HFF-Myc (cell line): ENCODE measurements at places on chromosomes 12 and 14.

DNA sequence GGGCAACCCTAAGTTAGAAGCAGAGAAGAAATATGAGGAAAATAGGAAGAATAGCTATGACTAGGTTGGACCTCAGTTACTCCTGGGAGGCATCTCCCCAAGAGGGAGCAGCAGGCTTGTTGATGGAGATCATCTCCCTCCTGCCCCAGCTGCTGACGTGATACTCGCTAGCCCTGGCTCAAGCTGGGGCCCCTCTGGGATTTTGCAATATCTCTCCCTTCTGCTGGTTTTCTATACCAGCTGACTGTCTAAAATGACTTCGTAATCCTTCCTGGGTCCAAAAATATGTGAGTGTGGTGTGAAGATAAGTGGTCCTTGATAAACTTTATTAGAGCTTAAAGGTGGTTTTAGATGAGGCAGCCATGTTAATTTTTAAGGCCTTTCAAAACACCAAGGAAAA, 4.5 kb upstream of the HECTD4 start:
- DNase-seq: no peak

- DNase-seq: no peak
These were observed 58.3 kb upstream of the FRMD6 start for GRCh38 chr14:51593397-51593796.

- no peak for DNase-seq
These were observed 18.5 kb downstream of the TMEM132D start for GRCh38 chr12:129885287-129885686.

GRCh38 chr14:50656776-50657175, 11.3 kb downstream of the SAV1 start:
- no peak for DNase-seq

- DNase-seq: no peak
These were observed 1.1 kb upstream of the KLHDC2 start for GRCh38 chr14:49766839-49767238.

DNA sequence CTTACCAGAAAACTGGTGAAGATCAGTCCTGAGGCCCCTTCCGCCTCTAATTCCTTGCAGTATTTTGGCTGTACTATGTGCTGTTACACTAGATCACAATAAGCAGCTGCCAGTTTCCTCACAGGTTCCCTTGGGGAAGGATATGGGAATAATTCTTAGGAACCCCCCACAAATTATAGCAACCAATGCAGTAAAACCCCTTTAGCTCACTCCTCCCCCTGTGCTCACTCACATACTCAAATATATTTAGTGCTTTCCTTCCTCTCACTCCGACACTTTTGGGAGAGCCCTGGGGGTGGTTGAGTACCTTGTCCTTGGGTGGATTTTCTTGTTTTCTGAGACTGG, 162.7 kb downstream of the ETV6 start:
- DNase-seq: no peak

DNA sequence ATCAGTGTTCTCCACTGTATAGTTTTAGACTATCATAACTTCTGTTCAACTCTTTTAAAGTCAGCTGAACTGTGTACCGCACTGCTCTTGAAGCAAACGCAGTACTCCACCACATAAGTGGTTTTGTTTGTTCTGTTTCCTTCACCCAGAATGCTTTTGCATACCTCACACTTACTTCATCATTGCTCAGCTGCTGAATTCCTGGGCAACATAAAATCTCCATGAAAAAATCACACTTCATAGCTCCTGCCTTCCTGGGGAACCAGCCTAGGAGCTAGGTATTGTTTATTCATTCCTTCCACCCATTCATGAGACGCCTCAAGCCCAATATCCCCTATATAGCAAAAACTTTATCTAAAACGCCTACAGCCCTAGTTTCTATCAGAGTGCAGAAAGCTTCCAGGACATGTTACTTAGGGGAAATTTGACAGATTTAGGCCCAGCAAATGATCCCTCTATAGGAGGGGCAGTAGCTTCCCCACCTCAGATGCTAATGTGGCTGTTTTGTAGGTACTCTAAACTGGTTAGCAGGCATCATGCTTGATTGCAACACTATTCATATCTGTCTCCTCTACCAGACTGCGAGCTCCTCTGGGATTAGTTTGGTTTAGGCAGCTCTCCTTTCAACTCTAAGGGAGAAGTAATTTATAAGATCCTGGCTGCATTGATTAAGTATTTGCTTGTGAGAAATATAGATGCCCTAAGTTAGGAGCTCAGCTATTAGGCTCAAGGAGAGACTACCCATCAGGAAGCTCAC, 44.5 kb downstream of the LRRC9 start:
- no peak for DNase-seq

DNA sequence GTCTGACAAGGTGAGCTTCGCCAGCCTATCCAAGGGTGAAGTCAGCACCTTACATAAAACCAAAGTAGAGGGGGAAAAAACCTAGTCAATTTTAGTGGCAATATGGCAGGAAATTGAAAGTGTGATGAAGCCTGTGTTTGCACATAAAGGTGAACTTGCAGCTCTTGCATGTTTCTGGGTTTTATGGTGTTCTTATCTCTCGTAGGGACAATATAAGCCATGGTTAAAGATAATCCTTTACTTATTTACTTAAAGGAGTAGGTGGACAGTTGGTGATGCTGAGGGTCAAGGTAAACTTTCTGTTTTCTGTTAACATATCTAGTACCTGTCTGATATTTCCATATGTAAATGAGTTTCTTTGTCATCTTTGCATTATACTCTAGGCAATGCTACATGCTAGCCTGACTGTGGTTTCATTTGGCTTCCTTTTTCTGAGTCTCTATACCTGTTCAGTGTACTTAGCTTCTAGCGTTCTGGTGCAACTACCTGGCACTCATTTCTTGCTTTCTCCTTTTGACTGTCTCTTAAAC, 32.8 kb downstream of the CCDC91 start:
- no peak for DNase-seq

DNA sequence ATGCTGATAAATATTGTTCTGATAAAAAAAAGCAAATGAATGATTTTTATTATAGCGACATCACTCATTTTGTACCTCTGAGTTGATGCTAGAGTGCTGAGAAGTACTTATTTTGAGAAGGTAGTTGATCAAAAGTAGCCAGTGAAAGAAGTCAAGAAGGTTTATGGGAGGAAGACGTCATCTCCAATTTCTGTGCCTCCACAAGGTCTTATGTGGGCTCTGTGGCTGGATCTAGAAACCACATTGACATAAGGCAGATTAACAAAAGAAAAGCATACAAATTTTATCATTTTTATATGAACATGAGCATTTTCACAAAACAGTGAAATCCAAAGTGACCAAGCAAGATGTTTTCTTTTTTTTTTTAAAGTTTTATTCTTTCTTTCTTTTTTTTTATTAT, 289.5 kb upstream of the FAR2 start:
- DNase-seq: no peak

DNA sequence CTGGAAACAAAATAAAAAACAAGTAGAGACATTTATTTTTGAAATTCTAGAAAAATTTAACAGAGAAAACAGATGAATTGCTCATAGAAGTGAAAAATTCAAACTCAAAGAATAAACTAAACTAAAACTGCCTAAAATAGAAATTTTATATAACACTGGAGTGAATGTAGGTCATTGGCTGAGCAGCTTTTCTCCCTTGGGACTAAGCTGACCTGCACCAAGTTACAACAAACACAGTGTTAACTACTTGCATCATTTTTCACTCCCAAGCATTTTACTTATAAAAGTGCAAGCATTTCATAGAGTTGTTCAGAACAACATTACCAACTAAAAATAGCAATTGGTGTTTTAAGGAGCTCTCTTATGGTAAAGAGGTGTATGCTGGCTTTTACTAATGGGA, 298.1 kb downstream of the MED13L start:
- no peak for DNase-seq

DNA sequence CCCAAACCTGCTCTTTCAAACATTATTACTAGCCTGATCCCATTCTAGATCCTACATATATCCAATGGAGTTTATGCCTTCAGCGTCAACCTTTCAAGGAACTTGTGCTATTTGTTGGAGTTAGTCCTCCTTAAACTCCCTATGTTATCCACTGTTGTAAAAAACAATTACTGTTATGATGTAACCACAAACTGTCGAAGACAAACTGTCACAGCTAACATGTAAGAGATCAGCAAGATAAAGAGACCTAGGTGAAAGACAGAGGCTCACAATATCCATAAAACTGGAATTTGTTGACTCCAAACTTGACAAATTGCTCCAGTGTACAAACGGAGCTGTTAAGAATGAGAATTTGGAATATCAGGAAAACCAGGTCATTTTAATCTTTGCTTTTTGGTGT, 70.7 kb downstream of the CDK17 start:
- no peak for DNase-seq

- DNase-seq: no peak
These were observed 458.8 kb upstream of the NOVA1 start for GRCh38 chr14:27056586-27056985.

DNA sequence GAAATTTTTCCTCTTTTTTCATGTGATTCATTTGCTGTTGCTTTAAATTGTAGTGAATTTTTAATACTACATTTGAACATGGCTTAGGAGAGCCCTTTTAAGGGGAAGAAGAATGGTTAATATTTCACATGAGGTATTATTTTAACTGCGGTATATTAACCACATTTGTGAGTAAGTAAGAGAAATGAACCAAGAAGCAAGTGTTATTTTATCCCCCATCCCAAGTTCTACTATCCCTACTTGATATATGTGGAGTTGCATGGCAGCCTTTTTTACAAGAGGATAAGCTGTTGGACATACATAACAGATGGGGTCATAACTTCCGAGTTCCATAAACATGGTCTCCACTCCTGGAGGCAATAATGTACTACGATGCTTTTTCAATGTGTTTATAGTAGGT, 623.3 kb downstream of the LRFN5 start:
- DNase-seq: no peak

DNA sequence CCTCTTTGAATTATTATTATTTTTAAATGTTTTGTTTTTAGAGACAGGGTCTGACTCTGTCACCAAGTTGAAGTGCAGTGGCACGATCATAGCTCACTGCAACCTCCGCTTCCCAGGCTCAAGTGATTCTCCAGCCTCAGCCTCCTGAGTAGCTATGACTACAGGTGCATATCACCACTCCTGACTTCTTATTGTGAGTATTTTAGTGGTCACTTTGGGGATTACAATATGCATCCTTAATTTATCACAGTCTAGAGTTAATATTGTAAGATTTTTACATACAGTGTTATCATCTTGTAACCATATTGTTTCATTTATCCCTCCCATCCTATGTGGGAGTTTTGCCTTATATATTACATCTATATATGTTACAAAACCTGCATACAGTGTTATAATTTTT, 13.4 kb downstream of the FGF23 start:
- no peak for DNase-seq

- DNase-seq: no peak
These were observed 5.5 kb upstream of the GABARAPL1 start for GRCh38 chr12:10207136-10207535.

- no peak for DNase-seq
These were observed 11.3 kb downstream of the GARIN6 start for GRCh38 chr12:99658671-99659349.

DNA sequence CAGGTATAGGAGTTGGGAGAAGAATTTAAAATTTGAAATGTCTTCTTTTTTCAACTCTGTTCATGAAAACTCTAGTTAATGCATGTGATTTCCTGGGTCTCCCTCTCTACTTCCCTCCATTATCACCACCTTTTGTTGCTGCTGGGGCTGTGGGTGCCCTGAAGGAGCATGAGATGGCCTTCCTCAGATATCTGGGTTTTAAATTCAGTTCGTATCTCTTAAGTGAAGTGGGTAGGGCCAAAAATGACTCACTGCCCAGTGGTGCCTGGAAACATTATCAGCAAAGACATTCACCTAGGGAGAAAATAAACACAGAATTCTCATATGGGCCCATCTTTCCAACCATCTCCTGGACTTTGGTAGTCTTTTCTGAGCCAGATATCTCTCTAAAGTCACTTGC, 234.9 kb upstream of the PLEKHG7 start:
- no peak for DNase-seq

- no peak for DNase-seq
These were observed 635.4 kb upstream of the ATXN7L3B start for GRCh38 chr12:73902260-73902659.

DNA sequence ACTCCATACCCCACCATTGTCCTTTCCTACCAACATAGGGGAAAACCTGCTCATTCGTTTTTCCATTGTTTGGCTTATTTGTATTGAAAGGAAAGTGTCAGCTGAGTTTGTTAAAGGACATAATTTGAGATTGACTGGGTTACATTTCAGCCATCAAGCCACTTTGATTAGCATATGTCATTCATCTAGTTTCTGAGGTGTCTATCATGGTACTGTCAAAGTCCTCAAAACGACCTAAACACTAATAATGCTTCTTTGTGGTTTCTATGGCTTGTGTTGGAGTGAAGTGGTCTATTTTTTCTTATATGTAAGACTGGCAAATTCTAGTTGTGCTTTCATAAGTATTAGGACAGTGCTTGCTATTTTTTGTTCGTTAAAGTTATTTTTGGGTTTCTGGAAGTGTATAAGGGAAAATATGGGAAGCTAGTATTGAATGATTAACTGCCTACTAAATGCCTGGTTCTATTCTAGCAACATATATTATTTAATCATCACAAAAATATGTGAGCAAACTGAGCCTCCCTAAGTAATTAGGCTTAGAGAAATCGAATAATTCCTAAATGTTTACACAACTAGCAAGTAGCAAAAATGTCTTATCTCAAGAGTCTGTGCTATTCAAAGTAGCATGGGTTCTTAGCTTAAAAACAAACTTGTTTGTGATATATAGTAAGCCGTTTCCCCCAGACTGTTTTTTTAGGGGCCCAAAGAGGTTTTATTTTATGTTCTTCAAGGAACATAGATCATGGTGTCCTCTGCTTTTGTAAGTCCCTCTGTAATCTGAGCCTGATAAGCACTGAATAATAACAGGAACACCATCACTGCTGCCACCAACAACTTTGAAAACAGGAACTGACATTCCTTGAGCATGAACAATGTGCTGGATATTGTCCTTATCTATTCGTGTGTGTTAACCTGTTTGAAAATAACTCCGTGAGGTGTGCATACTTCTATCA, 67.1 kb downstream of the DERA start:
- DNase-seq: no peak

DNA sequence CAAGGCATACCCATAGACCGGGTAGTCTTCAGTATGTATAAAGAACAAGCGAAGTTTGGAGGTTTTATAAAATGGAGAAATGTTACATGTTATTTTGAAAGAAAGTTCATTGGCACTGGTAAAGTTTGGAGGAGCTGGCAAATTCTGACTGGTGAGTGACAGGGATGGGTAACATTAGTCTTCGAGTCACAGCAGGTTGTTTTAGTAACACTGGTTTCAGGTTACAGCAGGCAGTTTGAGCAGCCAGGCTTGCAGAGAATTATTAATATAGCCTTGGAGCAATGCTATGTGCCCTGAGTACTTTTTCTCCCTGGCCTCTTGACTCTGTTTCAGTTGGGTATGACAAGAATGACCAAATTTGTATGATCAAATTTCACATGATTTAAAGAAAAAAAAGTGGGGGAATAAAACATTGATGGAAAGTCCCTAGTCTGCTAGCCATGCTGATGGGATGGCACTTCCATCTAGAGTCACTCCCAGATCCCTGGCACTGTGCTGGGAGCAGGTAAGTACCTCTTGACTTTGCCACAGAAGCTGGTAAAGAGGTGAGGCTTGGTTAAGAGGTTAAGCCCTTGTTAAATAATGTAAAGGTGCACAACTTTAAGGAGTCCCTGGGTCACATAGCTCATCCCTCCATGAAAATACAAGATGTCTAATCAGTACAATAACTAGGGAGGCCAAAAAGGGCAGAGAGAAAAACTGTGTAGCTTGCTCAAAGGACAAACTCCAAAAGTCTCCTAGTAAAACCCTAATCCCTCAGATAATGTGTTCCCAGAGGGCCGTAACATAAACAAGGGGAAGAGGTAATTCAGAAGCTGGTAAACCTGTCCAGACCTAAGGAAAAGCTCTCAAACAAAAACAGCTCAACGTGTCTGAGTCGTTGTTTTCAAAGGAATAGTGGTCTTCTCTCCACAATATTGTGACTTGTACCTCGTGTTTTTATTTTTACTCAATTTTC, 12.7 kb upstream of the SVOP start:
- no peak for DNase-seq
